Activated B cell treated with CpG ODN at 0.5 μM for 24 hours (primary cell): ENCODE measurements at places on chromosomes 3 and 15.

GRCh38 chr3:64000453-64001055 lies 22.7 kb downstream of the PSMD6 start:
- no peak for DNase-seq

DNA sequence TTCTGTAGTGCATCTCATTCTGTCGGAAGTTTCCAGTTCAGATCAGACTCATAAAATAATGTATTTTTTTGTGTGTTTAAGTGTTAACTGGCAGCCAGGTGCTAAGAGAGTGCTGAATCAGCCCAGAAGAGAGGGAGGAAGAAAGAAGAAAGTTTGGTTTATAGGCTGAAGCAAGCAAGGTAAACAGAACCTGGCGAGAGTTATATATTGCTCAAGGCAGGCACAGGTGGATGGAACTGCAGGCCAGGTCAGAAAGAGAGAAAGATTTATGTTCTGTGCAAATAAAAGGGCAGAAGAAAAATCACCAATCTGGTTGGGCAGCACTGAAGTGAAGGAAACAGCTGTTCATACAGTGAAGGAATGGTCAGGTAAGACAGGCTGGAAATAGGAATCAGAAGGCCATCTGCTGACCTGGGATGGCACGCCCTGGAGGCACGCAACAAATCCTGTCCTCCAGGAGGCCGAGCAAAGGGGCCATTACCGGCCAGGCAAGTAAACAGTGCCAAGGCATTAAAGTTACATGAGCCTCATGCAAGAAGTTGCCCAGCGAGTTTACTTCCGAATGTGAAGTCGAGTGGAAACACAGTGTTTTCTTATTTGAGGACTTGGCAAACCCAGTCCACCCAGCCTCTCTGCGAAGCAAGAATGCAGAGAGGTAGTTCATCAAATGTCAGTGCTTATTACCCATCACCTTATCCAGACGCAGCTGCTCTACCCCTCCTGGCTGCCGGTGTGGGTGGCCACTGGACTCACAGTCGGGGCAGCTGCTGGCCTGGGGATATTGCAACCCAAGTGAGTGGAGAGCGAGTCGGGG lies 309.8 kb downstream of the VPS13C start:
- DNase-seq, result no peak

DNA sequence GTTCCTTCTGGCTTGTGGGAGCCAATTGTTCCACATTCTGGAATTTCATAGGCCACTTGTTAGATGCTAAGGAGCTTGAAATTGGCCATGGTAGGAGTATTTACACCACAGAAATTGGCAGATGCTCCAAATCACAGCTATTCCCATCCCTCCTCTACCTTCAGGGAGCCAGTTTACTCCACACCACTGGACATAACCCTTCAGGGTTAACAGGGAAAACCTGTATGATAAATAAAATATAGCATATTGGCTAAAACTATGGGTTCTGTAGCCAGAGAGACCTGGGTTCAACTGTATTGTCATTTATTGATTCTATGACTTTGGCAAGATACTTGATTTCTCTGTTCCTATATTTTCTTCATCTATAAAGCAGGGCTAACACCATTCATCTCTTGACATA lies 384.2 kb upstream of the PROK2 start:
- no peak for DNase-seq

DNA sequence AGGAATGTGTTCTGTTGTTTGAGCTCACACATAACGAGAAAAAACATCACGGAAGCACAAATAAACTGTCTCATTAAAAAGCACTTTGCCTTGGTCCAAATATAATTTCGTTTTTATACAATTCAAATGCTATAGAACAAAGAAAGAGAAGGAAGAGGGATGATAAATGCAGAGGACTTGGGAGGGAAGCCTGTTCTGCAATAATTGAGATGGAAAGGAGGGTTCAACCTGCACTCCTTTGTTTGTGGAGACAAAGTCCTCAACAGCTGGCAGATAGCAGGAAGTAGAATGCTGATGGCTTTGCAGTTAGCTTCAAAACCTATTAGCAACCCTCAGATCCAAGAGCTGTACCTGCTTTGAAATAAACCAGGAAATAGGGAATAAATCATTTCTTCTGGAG lies 1010.8 kb downstream of the FHIT start:
- DNase-seq, result no peak

GRCh38 chr3:20742903-20743552 lies 557.0 kb upstream of the SGO1 start:
- DNase-seq, result no peak
